ENCODE measurements at places on chromosomes 5 and 9. TPM values are rescaled to one million over a fixed set of nuclear protein-coding genes. Genes with fewer than 3 reads are reported as not detected.

DNA sequence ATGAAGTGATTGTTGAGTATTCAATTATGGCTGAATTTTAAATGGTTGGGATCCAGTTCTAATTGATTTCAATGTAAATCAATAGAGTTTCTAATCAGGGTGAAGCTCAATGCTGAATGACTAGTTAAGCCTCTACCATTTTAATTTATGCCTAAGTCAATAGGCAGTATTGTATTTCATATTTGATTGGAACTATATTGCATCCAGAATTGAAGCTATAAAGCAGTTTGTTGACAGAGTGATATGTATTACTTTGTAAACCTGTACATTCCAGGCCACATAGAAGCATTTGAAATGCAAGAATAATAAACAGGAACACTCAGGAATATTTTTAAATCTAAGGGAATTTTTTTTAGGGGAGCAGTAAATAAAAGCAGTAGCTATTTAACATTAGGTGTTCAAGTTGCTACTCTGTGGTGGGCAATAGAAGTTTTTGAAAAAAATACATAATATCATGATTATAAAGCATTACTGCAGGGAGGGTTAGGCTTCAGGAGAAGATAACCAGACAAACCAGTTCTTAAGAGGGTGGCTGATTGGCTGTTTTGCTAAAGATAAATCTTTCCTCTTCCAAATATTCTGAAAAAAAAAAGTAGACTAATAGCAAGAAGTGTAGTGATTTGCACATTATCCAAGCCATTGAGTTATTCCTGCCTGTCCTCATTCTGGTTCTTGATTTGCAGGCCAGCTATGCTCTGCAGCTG is 492.0 kb upstream of the MEF2C start:
- DNase-seq: no peak

DNA sequence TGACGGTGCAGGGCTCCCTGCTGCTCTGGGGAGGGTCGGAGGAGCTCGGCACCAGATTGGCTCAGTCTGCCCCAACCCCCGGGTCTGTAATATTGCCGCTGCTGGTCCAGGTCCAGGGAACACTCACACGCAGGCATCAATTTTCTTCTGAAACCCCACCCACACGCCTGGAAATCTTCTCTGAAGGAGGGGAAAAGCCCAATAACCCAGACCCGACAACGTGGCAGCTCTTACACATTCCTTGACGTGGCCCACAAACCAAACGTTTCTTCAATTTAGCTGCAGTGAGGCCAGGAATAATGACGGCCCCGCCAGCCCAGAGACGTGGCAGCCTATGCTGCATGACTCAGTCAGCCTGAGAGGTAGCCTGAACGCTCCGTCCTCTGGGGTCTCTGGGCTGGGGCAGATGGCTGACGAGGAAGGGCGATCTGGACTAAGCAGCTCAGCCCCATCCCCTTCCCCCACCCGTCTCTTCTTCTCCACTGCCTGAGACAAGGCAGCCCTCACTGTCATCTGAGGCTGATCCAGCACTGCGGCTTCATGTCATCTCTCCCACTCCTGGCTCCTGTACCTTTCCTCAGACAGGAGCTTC is 9.9 kb upstream of the SPARC start:
- peak; percentile 99 for DNase-seq

Gene AJM1
- 1.4 TPM for polyA plus RNA-seq

Gene FYB1
- 2.5 TPM for polyA plus RNA-seq

- no peak for DNase-seq
Measured at GRCh38 chr9:94014066-94014654, 59.0 kb upstream of the BARX1 start.

DNA sequence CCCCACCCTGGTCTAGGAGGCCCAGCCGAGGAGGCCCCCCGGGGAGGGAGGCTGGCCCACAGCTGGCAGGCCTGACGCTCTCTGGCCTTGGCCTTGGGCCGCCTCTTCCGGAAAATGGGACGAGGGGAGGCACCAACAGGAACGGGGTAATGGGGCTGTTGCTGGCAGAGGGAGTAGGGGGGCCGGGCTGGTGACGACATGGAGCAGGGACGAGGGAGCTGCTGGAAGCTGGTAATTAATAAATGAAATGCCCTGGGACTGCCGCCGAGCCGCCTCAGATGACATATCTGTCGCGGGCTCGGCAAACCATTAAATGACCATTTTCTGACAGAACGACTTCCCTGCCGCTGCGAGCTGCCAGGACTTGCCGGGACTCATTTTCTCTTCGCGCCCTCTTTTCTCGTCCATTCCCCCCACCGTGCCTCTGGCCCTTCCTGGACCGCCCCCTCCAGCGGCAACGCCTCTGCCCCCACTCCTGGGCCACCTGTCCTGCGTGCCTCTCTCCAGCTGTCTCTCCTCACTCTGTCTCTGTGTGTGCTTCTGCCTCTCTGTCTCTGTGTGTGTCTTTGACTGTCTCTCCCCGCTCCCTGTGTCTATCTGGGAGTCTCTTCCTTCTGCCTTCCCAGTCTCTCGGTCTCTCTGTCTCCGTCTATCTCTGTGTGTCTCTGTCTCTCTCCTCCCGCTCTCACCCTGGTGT is 215.7 kb downstream of the PAX5 start:
- DNase-seq: peak; percentile 59

Gene RLN2
- polyA plus RNA-seq: 1.5 TPM

DNA sequence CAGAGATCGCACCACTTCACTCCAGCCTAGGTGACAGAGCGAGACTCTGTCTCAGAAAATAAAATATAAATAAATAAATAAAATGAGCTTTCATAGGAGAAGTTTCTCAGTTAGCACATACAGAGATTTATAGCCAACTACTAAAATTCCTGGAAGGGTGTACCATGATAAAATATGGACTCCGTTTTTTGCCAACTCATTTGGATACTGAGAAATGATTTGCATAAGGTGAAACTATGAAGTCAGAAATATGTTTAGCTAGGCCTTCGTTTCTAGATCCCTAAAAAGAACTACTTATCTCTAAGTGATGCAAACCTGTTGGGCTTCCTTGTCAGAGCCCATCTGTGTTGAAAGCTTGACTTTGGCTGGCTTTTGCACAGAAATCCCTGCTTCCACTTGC is 56.9 kb upstream of the SLC1A1 start:
- DNase-seq: no peak

Gene ADRB2
- 2.2 TPM for polyA plus RNA-seq

DNA sequence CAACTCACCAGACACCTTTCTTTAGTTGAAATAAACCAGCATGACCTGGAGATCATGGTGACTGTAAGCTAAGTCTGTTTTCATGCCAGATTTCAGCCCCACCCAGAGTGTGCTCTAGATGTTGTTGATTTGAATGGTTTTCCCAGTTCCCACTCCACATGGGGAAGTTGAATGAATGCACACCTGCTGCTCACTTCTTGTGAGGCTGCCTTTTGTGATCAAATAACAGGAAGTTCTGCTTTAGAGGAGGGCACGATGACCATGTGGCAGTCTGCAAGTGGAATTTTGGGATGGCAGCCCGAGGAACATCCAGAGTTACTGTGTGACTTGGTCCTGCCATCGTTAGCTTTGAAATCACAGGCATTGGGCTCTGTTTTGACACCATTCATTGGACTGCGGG is 18.7 kb downstream of the SLC46A2 start:
- DNase-seq: no peak

DNA sequence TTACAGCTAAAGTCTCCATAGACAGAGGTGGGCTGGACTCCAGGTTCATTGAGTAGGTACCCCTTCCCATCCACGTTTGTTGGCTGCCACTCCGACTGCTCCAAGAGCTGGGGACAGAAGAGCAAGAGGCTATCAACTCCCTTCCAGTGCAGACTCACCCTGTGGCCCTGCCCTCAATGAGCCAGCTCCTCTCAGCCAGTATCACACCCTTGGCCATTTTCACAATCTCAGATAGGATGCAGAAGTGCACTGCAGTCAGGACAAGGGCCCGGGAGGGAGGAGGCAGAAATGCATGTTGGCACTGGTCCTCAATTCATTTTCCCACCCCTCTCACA is 6.2 kb downstream of the IRF1 start:
- DNase-seq: no peak

DNA sequence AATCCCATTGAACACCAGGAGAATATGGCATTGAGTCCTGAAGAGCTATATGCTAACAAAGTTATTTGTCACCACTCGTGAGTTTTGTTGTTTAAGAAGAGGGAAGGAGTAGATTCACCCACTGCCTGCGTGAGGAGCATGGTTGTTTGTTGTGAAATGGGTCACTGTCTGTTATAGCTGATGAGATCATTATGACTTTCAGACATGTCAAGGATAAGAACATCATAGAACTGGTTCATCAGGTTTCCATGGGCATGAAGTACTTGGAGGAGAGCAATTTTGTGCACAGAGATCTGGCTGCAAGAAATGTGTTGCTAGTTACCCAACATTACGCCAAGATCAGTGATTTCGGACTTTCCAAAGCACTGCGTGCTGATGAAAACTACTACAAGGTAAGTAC is 76.9 kb downstream of the SYK start:
- DNase-seq: no peak

DNA sequence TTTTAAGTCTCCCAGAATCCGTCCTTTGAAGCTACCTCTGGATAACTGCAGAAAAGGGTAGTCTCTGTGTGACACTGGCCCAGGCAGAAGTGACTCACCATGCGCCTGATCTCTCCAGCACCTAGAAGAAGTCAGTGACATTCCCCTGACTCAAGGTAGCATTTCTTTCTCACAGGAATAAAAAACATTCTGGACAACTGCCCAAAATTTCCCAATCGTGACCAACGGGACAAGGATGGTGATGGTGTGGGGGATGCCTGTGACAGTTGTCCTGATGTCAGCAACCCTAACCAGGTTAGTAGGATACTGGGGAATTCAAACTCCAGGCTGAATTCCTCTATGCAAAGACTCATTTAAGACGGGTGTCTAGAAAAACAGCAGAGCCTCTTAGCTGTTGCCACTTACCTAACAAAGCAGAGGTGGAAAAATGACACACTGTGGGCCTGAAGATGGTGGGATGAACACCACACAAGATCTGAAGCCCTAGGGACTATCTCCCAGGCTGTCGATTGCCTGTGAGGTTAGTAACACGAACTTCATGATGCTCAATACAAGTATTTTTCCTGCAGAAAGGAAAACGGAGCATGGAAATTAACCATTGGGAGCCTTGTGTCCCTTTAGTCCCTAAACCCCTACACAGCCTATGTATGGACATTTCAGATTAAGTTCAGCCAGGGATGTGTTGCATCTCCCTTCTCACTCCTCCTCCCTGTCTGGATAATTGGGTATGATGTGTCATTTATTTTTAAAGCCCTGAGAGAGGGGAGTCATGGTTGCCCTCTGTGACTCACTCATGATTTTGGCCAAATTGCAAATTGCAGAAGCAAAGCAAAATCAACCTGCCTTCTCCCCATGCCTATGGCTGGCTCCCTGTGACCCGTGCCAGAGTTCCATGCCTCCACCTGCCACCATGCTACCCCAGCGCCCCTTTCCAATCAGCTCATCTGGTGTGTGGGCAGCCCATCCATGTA is 37.2 kb downstream of the THBS4 start:
- DNase-seq: no peak

Gene RGS7BP
- polyA plus RNA-seq: 5.1 TPM

DNA sequence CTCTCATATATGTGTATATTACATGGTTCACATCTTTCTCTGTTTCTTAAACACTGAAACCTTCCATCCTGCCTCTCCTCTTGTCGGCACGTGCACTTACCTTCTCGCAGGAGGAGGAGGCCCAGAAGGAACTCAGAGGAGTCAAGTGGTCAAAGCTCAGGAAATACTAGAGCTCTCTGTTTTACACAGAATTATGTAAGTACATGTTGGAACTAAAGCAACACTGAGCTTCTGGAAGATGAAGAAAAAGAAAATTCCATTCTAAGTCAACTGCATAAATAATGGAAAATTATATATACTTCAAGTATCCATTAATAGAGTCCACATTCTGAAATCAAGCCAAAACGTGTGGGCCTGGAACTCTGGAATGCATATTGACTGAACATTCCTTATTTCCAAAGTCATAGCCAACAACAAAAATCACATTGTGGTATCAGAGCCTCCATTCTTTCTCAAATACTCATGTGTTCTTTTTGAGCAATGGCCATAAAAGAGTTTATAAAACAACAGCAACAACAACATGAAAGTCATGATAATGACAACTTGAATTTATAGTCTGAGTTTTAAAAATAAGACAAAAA is 121.5 kb upstream of the RAI14 start:
- peak; percentile 91 for DNase-seq

GRCh38 chr9:13832446-13832845 is 481.5 kb downstream of the NFIB start:
- no peak for DNase-seq

DNA sequence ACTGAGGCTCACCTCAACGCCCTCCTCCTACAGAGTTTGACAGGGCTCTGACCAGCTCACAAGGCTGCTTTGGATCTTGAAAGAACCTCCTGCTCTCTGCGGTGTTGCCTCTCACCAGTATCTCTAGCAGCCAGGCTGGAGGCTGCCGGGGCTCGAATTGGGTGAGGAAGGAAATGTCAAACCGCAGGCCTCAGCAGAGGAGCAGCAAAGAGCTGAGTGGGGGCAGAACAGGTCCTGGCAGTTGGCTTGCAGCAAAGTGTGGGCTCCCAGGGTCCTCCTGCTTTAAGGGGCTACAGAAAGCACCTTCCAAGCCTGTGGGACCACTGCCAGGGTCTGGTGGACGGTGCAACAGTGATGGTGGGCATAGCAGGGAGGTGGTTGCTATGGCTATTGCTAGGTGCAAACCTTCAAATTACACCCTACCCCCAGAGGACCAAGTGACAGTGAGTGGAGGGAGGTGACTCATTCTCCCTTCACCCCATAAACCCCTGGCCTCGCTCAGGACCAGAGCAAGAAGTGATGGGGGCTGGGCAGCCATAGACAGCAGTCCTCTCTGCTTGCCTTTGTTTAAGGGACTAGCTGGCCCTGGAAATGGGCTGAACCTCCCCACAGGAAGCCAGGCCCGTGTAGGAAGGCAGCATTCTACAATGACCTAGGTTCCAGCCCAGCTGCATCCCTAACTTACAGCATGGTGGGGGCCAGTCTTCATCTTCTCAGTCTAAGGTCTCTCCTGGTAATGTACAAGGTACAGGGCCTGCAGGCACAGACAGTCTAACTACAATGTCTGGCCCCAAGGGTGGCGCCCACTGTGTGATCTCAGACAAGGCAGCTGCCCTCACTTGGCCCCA is 18.7 kb downstream of the LCP2 start:
- DNase-seq: no peak

Gene RASGEF1C
- 3.9 TPM for polyA plus RNA-seq

Gene RAI14
- 31.4 TPM for polyA plus RNA-seq

DNA sequence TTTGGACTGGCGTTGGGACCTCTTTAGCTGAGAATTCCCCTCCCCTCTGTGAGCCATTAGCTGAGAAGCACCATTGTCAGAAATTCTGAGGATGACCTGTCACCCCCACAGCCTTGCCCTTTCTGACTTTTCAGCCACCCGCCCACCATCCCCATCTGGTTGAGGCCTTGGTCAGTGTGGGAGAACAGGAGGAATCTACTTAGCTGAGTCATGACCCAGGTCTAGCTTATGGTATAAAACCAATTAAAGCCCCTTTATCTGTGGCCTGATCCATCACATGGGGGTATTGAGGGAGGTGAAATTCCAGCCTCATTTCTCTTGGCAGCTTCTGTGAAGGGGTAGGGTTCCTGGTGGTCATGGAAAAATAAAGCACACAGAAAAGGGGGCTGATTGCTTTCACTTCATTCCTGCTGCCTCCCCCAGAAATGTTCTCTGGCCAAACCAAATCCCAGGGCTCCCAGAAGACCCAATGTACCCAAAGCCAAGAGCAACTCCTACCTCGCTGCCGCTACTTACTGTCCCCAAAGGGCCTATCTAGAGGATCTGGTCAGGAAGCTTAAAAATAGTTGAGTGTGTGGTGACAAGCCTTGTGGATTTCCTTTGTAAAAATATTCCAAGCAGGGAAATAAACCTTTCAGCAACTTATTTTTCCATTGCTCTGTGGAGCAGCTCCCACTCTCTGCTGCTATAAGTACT is 174.8 kb upstream of the TNC start:
- DNase-seq: peak; percentile 57

- no peak for DNase-seq
Measured at GRCh38 chr5:107090506-107090905, 580.2 kb downstream of the EFNA5 start.
